ENCODE measurements at places on chromosomes 1 and 21. TPM values are rescaled to one million over a fixed set of nuclear protein-coding genes. Genes with fewer than 3 reads are reported as not detected.

UMODL1 gene
- total RNA-seq: not detected

DNA sequence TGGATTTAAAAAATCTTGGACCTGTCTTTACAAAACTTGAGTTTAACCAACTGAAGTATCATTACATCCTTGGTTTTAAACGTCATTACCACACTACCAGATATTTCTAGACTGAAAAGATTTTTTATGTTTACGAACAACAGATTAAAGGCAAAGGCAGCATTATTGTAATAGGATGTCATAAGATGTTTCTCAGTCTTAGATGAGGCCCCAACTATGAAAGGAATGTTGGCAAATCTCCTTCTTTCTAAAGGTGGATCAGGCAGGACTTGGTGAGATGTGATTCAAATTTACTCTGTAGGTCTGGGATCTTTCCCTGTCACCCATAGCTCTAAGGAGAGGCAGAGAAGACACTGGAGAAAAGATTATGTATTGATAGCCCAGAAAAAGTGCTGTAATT lies 417.9 kb downstream of the PTBP2 start:
- no peak for DNase-seq

WASF2 gene
- 108 TPM for total RNA-seq

- no peak for DNase-seq
Observed at GRCh38 chr1:119740261-119740660, 28.4 kb downstream of the HMGCS2 start.

- DNase-seq: peak; percentile 66
Observed at GRCh38 chr1:235138821-235139220, 10.2 kb upstream of the TOMM20 start.

DNA sequence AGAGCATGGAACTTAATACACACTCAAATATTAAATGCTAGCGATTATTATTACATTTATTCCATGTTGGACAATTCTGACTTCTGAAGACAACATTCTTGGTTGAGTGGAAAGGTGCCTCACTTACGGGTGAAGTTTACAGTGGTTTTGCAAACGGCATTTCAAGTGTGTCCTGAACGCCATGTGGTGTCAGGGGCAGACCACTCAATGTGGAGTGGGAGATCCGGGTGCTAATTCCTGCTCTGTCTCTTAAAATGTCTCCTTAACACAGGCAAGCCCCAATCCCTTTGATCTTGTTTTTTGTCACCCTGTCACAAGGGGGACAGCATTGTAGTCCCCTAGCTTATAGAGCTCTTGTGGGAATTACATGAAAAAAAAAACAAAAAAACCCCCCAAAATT lies 5.6 kb upstream of the TDRD10 start:
- no peak for DNase-seq

NR0B2 gene
- total RNA-seq: not detected

BGLAP gene
- total RNA-seq: 2.2 TPM

CDK11A gene
- total RNA-seq: 64.8 TPM

LYST gene
- 87.3 TPM for total RNA-seq

LINGO4 gene
- not detected for total RNA-seq

ITPKB gene
- total RNA-seq: 42.6 TPM

DNA sequence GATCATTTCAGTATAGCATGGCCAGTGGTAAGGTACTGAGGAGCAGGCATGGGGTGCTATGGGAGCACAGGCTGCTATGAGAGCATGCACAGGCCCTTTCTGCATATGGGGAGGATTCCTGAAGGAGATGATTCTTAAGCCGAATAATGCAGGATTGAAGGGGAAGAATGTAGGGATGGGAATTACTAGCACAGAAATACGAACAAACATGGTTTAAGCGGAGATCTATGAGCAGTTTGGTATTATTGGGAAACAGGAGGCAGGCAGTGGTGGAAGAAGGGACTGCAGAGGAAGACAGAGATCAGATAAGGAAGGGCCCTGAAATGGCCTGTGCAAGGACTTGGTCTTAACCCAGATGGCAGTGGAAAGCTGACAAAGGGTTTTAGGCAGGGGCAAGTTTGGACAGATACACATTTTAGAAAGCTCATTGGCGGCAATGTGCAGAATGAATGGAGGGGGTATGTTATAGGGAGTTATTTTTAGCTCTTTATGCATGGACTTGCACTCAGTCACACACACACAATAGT lies 1.7 kb downstream of the OSCP1 start:
- DNase-seq: no peak

DMBX1 gene
- total RNA-seq: not detected

TTC24 gene
- total RNA-seq: 19.8 TPM

LDLRAD1 gene
- not detected for total RNA-seq

GRCh38 chr1:218874313-218874712 lies 299.4 kb upstream of the LYPLAL1 start:
- no peak for DNase-seq

DNA sequence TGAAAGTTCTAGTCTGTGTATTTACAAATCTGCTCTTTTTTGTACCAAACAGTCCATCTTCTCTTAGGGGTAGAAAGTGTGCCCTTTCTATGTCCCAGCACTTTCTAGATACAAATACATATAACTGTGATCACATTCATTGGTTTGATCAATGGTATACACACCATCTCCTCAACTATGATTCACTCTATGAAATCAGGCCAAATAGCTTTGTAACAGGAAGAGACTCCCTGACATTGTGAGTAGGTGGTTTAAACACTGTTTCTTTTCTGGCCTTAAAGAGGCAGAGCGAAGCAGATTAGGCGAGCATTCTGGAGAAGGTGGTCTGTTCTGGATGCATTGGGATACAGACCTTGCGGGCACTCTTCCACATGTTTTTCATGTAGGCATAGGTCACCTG lies 39.3 kb upstream of the EXOSC10 start:
- no peak for DNase-seq

- no peak for DNase-seq
Observed at GRCh38 chr1:164716992-164717703, 158.2 kb downstream of the PBX1 start.

NBPF11 gene
- total RNA-seq: 5.6 TPM

- no peak for DNase-seq
Observed at GRCh38 chr1:200036619-200037270, 9.2 kb downstream of the NR5A2 start.

DENND2D gene
- 208 TPM for total RNA-seq

GRCh38 chr1:21293537-21294265 lies 3.4 kb upstream of the ECE1 start:
- peak; percentile 96 for DNase-seq

GRCh38 chr1:36493524-36493923 lies 10.8 kb upstream of the CSF3R start:
- DNase-seq: no peak

C1QTNF12 gene
- 2.6 TPM for total RNA-seq

DNA sequence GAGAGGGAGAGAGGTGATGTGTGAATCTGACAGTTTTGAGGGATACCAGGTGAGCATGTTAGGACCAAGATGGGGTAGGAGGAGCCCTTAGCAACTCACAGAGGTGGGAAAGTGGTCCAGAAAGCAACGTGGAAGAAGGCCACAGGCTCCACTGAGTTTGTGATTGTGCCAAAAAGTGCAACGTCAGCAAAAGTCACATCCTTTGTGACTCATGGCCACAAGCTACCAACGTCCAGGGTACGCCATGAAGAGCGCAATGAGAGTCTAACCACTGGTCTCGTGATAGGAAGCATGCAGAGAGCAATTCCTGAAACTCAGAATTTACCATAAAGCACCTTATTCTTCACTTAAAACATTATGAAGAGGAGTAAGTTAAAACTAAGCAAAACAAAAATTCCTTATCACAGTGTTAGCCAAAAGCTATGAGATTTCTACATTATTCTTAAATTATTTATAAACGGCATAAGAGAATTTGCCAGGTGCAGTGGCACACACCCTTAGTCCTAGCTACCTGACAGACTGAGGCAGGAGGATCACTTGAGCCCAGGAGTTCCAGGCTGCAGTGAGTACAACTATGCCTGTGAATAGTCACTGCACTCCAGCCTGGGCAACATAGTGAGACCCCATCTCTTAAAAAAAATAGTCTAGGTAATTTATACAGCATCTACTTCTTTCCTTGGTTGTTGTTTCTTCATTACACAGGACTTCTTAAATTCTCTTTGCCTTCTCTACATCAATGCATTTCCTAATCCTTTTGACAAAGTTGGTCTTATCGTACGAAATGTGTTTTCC lies 55.2 kb downstream of the COLGALT2 start:
- no peak for DNase-seq

GJA5 gene
- total RNA-seq: not detected

- DNase-seq: no peak
Observed at GRCh38 chr1:59180735-59181134, 116.2 kb upstream of the FGGY start.

GRCh38 chr1:113782406-113782805 lies 23.1 kb upstream of the PHTF1 start:
- no peak for DNase-seq

DNA sequence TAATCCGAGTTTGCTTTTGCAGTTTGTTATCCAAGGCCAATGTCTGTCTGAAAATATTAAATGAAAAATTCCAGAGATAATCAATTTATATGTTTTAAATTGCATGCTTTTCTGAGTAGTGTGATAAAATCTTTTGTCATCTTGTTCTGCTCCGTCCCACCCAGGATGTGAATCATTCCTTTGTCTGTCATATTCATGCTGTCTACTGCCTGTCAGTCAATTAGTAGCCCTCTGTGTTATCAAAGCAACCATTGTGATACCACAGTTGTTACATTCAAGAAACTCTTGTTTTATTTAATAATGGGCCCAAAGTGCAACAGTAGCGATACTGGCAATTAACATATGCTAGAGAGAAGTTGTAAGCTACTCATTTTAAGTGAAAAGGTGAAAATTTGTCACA lies 819.3 kb downstream of the BRINP3 start:
- no peak for DNase-seq

- no peak for DNase-seq
Observed at GRCh38 chr21:15121655-15122120, 56.9 kb upstream of the NRIP1 start.

RIPK4 gene
- 0.65 TPM for total RNA-seq

C1orf105 gene
- not detected for total RNA-seq

- DNase-seq: no peak
Observed at GRCh38 chr1:3663999-3664699, 11.8 kb downstream of the TP73 start.

SDC3 gene
- total RNA-seq: 0.04 TPM

DNA sequence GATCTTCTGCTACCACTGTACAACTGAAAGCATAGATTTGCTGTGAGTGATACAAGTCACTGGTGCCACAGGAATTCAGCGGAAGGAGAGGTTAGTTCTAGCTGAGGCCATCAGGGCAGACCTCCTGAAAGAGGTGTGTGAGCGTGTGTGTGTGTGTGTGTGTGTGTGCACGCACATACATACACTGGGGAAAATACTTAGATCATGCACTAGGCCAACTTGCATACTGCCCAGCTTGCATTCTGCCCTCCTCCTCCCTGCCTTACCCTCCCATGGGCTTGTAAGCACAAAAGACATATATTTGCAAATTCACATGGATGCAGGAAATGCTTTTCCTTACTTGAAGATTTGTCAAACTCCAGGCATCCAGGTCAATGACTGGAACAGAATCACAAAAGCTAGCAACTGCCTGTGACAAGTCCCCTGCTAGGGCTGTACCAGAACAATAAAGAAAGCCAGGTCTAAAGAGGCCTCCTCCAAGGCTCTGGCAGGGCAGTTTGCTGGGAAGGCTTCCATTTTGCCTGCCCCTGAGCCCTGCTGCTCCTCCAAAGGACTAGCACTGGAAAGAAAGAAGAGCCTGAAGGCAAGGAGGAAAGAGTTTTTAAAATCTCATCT lies 23.2 kb downstream of the PLEKHA6 start:
- no peak for DNase-seq

GBP6 gene
- 0.49 TPM for total RNA-seq

DNA sequence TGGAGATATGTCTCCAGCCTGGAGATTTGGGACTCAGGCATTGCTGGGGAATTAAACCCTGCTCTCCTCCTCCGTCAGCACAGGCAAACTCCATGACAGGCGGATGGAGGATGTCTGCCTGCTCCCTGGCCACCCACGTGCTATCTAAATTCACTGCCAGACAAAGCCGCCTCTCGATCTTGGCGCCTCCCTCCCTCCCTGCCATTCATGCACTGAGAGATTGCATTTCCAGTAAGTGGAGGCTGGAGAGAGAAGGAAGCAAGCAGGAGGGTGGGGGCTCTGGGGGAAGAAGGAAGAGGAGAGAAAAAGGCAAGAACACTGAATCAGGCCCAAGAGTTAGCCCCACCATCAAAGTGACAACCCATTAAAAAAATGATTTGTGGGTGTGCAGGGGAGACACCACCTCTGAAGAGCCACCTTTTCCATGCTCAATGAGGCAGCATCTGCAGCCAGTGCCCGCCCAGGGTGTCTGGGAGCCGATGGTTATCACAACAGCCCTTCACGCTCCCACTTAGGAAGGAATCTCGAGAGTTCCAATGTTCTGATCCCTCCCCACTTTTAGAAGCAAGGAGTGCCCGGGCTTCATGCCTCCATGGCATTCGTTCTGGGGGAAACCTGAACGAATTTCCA lies 183.0 kb downstream of the HIVEP3 start:
- DNase-seq: no peak

ZNF697 gene
- total RNA-seq: 0.38 TPM

DNA sequence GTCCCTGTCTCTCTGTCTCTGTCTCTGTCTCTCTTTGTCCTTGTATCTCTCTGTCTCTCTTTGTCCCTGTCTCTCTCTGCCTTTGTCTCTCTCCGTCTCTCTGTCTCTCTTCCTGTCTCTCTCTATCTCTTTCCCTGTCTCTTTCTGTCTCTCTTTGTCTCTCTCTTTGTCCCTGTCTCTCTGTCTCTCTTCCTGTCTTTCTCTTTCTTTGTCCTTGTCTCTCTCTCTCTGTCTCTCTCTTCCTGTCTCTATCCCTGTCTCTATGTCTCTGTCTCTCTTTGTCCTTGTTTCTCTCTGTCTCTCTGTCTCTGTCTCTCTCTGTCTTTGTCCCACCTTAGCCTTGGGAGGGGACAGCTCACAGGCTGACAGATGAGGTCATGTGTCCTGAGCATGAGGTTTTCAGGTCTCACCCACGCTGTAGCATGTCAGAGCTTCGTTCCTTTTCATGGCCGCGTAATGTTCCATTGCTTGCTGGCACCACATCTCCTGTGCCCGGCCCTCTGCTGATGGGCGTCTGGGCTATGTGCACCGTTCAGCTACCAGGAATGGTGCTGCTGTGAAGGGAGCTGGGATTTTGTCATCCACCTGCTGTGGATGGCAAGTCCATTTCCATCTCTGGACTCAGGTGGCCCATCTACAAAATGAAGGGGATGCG lies 27.6 kb downstream of the TP73 start:
- DNase-seq: no peak

PRDM16 gene
- total RNA-seq: 0.29 TPM

GRCh38 chr1:243433737-243434370 lies 178.0 kb downstream of the SDCCAG8 start:
- DNase-seq: no peak

DNA sequence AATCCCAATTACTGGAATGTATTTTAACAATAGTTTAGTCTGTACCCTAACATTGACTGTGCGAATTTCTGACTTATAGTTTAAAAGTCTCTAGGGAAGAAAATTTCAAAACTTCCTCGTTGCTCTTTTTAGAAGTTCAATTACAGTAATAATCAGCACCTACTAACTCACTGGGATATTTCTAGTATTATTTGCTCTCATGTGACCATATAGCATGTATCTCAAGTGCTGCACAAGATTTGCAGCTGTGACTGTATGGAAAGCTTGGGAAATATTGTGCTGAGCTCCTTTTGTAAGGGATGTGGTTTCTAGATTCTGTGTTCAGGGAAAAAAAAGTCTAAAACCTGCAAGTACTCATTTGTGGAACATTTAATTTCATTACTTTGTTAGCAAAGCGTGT lies 153.1 kb downstream of the ST6GALNAC3 start:
- DNase-seq: no peak

Data from activated CD8-positive, alpha-beta T cell treated with anti-CD3 and anti-CD28 coated beads for 36 hours (primary cell).